Activated CD4-positive, alpha-beta T cell treated with anti-CD3 and anti-CD28 coated beads for 24 hours (primary cell): ENCODE measurements at places on chromosomes 4 and X.

DNA sequence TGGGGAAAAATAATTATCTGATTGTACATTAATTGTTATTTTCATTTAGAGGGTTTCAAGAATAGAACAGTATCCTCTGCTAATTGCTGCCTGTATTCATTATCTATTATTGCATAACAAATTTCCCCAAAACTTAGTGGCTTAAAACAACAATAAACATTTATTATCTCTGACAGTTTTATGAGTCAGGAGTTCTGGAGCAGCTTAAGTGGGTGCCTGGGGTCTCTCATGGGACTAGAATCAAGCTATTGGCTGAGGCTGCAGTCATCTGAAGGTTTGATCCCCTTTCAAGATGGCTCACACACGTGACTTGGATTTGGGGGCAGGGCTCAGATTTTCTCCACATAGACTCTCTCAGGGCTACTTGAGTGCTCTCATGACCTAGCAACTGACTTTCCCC is 98.1 kb upstream of the JADE1 start:
- DNase-seq, result no peak

GRCh38 chrX:45843518-45843917 is 642.8 kb upstream of the DIPK2B start:
- DNase-seq, result no peak

DNA sequence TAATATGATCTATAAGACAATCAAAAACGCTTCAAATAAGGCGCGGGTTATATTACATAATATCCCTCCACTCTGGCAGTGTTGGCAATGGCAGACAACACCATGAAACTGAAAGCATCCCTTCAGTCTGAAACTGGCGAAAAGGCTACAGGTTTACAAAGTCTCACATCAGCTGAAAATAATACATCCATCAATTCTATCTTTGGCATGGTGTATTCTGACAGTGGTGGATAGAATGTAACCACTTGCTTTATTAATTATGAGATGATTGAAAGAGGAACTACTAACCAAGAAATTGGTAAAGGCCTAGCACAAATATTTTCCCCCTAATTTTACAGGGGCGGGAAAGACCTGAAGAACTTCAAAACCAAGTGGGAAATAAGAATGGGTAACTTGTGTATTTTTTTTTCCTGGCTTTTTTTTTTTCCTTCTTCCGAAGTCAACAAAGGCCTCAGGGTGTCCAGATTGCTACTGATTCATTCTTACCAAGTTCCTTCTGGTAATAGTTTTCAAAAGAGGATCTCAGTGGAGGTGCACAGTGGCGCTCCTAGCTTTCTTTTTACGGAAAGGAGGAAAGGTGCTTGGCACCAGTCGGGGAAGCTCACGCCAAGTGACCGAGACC is 728 bp downstream of the UBA6 start:
- no peak for DNase-seq

- DNase-seq, result no peak
Measured at GRCh38 chrX:15751155-15751819, 13.2 kb downstream of the CA5B start.

- no peak for DNase-seq
Measured at GRCh38 chrX:155094468-155095061, 23.3 kb downstream of the BRCC3 start.

DNA sequence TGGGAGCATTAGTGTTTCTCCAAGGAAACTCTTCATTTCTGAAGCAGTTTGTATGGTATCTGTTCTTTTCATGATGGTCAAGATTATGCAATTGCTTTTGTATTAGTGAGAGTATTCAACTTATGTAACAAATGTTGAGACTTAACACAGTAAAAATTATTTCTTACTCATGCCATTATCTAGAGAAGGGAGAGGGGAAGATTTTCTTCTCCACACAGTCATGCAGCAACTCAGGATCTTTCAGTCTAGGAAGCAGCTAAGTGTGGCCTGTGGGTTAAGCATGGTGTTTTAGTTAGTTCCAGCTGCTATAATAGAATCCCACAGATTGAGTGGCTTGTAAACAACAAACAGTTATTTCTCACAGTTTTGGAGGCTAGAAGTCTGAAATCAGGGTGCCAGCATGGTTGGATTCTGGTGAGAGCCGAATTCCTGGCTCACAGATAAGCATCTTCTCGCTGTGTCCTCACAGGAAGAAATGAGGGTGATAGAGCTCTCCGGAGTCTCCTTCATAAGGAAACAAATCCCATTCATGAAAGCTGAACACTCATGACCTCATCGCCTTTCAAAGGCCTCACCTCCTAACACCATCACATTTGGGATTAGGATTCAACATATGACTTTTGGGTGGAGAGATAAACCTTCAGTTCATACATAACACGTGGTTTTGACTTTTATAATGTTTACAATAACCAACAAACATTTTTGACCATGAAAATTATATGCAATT is 101.2 kb downstream of the FRMPD4 start:
- no peak for DNase-seq

DNA sequence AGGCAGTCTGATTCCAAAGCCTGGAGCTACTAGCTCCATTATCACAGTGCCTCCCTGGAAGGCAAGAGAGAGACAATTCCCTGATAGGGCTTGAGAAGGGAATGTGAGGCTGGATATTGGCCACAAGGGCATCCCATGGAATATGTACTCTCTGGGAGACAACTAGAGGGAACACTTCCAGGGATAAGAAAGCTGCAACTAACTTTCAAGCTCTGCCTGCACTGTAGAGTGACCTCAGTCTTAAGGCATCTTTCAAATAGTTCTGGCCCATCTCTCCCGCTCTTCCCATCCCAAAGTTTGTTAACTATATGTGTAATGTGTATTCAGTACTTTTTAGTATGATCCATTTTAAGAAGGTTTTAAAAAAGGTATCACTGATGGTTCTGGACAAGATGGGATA is 13.1 kb upstream of the RNF212 start:
- no peak for DNase-seq

DNA sequence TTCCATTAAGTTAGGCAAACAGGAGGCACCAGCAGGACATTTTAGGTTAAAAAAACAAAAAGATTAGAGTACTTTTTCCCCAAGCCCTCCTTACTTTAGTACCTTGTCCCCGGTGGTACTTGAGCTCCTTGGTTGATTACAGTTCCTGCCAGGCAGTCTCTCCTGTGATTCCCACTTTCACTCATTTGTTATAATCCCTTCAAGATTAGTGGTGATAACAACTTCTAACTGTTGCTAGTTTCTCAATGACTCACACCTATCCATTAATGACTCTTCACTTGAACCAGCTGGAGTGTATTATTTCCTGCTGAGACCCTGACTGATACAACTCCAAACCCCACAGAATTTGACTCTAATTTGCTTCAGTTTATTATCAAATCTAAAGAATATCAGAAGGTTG is 765.0 kb upstream of the DIAPH2 start:
- DNase-seq, result no peak
